ENCODE measurements at places on chromosomes 3 and 15.

DNA sequence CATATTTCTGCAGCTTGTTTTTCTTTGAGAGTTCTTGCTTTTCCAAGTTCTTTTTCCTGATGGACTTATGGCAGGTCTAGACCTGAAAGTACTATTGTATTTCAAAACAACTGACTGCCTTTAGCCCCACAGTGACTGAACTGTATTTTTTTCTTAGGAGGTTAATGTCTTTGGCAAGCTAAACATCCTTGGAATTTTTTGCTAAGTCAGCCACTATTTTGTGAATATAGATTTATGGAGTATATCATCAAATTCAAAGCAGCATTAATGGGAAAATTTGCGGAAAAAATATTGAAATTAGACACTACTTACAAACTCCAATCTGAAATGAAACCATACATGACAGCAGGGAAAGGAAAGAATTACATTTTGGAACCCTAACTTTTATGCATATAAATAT lies 8.6 kb downstream of the PIK3CA start:
- no peak for DNase-seq

DNA sequence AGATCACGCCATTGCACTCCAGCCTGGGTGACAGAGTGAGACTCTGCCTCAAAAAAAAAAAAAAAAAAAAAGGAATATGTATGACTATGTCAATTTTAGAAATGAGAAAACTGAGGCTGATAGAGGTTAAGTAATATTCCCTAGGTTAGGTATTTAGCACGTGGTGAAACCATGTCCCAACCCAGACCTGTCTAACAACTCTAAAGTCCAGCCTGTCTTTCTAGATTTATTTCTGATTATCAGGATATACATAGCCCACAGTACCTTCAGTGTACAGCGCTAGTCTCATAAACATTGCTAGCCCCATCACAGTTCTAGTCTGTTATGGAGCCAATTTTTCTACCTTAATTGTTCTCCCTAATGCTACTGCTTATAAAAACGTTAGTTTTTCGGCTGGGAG lies 88.4 kb upstream of the RAP2B start:
- no peak for DNase-seq

GRCh38 chr15:100528833-100529428 lies at the start of gene CERS3:
TSS of gene CERS3 (minus strand) at chr15:100528950. CDS start at chr15:100501849, 27,101 bp downstream.
- DNase-seq: no peak

GRCh38 chr15:87215100-87215499 lies 1041.4 kb downstream of the NTRK3 start:
- no peak for DNase-seq

- no peak for DNase-seq
These were observed 482.2 kb upstream of the CFAP20DC start for GRCh38 chr3:59531994-59532393.
